Activated T-cell treated with anti-CD3 and anti-CD28 coated beads for 48 hours (primary cell): ENCODE measurements at places on chromosomes 7 and 10.

GRCh38 chr7:34928052-34928451 lies 109.2 kb downstream of the DPY19L1 start:
- peak; percentile 36 for DNase-seq

DNA sequence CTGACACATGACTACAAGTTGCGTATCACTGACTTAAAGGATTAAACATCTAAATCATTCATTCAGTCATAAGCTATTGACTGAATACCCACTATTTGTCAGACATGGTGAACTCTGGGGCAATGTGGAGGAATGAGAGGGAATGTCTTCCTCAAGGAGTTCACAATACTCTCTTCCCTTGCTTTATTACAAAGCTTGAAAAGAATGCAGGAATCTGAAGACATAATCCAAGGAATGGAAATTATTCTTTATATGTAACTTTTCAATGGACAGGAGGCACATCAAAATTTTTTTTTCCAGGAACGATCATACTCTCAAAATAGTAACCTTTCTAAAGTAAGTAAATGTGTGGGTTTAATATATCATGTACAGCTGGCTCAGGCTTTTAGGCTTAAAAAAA lies 111.9 kb downstream of the ATXN7L1 start:
- no peak for DNase-seq

- no peak for DNase-seq
Measured at GRCh38 chr7:43511029-43511428, 71.9 kb upstream of the STK17A start.

- no peak for DNase-seq
Measured at GRCh38 chr7:132022188-132022587, 465.8 kb upstream of the PODXL start.

DNA sequence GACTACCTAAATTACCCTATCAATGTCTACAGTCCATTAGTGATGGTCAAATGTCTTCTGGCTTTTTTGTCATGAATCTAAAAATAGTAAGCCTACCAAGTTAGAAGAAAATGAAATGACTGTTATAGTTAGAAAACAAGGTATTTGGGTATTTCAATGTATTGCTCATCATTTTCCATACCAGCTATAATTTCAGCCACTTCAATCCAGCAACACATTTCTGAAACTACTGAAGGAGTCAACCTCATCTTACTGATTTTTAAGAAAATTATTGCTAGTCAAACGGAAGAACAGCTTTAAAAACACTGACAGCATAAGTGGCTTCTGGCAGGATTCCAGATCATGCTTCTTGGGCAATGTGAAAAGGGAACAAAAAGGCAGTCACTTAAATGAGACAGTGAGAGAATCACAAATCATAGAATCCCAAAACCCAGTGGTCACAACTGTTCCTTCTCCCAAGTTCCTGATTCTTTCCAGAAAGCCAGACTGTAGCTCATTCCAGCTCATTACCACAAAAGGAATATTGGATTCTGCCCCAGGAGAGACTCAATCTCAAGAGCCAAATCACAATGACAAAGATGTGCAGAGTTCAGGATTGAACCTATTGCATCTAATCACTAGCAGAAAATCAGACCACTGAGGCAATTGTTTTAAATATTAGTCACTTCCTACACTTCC lies 61.2 kb upstream of the LRRN3 start:
- no peak for DNase-seq

- no peak for DNase-seq
Measured at GRCh38 chr7:142754681-142755575, 5.7 kb downstream of the PRSS1 start.

DNA sequence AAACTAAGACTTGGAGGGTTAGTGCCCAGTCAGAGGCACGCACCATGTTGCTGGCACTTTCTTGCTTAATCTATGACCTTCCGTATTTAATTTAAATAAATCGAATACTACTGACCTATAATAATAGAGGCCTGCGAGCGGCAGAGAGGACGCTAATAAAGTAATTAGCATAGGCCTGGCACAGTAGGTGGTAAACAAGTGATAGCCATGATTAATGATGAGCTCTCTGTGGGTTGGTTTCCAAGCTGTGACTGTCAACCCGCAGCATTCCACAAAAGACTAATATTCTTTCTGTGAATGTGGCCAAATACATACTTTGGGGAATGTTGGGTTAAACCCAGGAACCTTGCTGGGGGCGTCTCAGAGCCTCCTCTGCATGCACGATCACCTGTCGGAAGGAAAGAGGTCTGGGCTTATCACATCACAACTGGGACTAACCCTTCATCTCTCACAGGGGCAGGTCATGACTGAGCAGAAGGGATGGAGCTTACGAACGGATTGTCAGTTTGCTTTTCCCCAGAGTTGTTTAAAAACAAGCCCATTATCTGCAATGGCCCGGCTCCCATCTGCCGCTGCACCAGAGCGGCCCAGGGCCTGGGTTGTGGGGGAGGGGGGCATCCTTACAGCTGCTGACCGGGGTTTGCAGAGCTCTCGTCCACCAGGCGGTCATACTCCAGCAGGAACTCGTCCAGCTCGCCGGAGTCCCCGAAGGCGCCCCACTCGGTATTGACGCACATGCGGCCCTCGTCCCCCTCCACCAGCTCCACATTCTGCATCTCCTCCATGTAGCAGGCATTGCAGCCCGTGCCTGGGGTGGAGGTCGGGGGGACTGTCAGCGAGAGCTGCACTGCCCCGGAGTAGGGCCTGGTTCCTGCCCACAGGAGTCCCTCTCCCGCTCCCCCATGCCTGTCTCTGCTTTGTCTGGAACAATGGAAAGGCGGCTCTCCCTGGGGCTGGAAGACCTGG lies 6.2 kb upstream of the MYL7 start:
- no peak for DNase-seq

DNA sequence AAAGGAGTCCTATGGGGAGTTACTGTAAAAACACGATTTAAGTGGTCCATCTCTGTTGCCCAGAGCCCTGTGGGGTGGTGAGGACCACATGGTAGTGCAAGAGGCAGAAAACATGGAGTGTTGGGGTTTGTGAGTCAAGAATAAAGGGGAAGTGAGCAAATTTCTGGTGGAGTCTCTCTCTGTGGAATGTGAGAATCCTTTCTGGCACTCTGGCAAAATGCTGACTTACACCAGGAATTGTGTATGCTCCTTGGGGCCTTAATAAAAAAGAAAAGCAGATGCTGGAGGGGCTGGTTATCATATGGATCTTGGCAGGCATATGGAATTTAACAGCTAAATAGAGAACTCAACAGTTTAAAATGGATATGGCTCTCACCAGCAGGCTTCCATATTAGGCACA lies 486.0 kb downstream of the TNS3 start:
- no peak for DNase-seq

GRCh38 chr7:99313204-99313573 lies 12.5 kb upstream of the ARPC1A start:
- DNase-seq: no peak

- no peak for DNase-seq
Measured at GRCh38 chr7:116363637-116364432, 135.7 kb upstream of the CAV2 start.

- no peak for DNase-seq
Measured at GRCh38 chr7:94567396-94567795, 57.8 kb downstream of the CASD1 start.

DNA sequence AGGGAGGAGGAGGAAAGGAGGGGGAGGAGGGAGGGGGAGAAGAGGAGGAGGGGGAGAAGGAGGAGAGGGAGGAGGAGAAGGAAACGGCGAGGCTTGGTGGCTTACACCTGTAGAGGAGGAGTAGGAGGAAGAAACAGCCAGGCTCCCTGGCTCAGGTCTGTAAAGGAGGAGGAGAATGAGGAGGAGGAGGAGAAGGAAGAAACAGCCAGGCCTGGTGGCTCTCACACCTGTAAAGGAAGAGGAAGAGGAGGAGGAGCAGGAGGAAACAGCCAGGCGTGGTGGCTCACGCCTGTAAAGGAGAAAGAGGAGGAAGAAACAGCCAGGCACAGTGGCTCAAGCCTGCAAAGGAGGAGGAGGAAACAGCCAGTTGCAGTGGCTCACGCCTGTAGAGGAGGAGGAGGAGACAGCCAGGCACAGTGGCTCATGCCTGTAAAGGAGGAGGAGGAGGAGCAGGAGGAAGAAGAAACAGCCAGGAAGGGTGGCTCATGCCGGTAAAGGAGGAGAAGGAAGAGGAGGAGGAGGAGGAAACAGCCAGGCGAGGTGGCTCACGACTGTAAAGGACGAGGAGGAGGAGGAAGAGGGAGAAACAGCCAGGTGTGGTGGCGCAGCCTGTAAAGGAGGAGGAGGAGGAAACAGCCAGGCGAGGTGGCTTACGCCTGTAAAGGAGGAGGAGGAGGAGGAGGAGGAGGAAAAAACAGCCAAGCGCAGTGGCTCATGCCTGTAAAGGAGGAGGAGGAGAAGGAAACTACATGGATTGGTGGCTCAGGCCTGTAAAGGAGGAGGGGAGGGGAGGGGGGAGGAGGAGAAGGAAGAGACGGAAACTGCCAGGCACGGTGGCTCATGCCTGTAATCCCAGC lies 14.9 kb upstream of the CRCP start:
- no peak for DNase-seq

GRCh38 chr7:150746921-150747320 lies 9.7 kb downstream of the GIMAP5 start:
- DNase-seq: no peak

GRCh38 chr10:109534193-109534592 lies 389.1 kb downstream of the XPNPEP1 start:
- no peak for DNase-seq

DNA sequence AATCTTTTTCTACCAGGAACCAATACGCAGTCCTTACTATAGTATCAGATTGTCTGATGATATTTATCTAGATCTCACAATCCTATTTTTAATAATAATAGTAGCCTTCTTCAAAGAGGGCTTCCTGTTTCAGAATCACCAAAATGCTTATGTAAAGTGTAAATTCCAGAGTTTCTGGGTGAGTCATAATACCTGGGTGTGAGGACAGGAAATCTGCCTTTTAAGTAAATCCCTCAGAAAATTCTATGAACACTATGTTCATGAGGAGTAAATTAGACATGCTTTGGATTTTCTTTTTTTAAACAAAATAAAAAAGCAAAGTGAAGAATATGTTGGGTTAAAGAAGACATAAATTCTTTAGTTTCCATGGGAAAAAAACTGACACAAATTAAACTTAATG lies 20.5 kb downstream of the DKK1 start:
- no peak for DNase-seq

- DNase-seq: no peak
Measured at GRCh38 chr10:34821587-34822585, 6.8 kb upstream of the PARD3 start.

- no peak for DNase-seq
Measured at GRCh38 chr10:60208676-60209269, 180.9 kb downstream of the ANK3 start.

DNA sequence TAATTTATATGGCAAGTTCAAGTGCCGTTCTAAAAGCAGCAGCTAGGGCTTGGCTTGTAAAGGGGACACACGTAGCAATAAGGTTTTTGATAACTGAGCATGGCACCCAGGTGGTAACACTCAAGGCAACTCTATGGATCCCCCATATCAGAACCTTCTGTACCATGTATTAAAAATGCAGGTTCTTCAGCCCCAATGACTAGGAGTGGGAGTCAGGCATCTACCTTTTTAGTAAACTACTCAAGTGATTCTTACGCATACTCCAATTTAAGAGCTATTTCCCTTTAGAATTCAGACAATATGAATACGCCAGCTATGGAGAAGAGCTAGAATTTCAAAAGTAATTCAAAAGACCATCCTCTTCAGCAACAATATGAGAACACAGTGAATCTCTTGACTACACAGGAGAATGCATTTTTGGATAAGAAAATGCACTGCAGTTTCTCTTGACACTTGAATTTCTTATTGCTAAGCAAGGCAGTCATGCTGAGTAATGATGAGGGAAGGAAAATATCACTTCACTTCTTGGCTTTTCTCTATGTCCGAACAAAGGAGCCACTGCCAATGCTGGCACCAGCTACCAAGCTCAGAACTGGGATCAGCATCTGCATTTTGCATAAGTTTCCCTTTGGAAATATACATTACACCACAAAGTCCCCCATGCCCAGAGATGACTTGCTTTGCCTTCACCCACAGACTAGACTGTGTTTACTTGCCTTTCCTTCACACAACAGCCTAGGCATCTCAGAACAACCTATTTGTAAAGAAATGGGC lies 53.5 kb downstream of the ABLIM1 start:
- no peak for DNase-seq

- DNase-seq: no peak
Measured at GRCh38 chr7:94417901-94418300, 23.2 kb downstream of the COL1A2 start.

DNA sequence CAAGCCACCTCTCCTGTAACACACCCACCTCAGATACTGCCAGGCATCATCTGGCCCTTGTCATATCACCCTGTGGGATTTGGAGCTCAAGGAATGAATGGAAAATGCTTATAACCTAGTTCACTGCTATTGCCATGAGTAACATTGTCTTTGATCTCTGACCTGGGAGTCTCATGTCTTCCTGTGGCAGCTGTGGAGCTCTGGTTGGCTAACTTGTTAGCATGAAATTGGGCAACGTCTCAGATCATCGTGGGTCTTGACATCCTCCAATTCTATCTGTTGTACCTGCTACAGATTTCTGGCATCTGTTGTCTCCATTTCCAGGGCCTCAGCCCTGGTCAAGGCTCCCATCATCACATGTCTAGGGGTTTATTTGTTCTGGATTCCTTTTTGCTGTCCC lies 2.2 kb upstream of the TMEM270 start:
- no peak for DNase-seq

GRCh38 chr10:118343115-118343514 lies 991 bp upstream of the FAM204A start:
- no peak for DNase-seq

- DNase-seq: no peak
Measured at GRCh38 chr7:94127026-94127425, 122.9 kb upstream of the BET1 start.

DNA sequence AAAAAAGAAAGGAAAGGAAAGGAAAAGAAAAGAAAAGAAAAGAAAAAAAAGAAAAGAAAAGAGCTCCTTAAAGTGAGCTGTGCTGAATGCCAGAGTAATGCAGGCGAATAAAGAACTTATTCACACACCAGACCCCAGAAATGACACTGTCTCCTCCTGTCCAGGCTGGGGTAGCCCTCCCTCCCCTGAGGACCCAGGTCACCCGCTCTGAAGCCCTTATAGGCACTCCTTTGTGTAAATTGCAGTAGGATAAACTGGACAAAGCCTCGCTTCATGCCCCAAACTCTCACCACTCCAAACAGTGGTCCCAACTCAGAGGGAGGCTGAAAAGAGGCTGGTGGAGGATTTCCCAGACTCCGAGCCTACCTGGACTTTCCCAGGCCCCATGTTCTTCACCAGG lies 46.3 kb downstream of the PKD1L1 start:
- DNase-seq: no peak

DNA sequence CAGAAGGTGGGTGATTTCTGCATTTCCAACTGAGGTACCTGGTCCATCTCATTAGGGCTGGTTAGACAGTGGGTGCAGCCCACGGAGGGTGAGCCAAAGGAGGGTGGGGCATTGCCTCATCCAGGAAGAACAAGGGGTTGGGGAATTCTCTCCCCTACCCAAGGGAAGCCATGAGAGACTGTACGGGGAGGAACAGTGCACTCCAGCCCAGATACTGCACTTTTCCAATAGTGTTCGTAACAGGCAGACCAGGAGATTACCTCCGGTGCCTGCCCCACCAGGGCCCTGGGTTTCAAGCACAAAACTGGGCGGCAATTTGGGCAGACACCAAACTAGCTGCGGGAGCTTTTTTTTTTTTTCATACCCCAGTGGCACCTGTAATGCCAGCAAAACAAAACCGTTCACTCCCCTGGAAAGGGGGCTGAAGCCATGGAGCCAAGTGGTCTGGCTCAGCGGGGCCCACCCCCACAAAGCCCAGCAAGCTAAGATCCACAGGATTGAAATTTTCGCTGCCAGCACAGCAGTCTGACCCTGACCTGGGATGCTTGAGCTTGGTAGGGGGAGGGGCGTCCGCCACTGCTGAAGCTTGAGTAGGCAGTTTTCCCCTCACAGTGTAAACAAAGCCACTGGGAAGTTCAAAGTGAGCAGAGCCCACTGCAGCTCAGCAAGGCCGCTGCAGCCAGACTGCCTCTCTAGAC lies 31.2 kb downstream of the ARMC10 start:
- DNase-seq: no peak
